NCI-H1417 treated with DMSO at 0.1 percent for 48 hours (cell line): ENCODE measurements at places on chromosomes 3 and 15.

DNA sequence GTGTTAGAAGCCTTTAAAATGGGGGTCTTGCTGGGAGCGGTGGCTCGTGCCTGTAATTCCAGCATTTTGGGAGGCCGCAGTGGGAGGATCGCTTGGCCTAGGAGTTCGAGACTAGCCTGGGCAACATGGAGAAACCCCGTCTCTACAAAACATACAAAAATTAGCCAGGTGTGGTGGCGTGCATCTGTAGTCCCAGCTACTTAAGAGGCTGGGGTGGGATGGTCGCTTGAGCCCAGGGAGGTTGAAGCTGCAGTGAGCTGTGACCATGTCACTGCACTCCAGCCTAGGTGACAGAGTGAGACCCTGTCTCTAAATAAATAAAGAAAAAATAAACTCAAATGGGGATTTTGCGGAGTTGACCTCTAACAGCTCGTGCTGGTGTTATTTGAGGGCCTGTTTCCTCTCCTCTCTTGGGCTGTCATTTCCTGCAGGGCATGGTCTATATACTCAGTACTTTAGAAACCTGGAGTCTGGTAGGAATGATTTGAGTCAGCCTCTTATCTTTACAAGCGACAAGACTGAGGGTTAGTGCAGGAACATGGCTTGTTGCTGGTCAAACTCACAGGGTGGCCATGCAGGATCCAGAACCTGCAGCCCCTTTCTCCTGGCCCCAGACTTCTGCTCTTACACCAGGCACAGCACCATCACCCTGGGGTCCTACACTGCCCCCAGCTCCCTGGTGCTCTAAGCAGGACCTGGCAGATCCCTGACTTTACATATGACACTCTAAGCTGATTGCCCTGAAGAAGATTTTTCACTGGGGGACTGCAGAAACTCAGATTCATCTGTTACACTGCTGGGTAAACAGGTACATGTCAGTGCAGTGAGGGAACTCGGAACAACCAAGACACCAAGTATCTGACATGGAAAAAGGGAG, 15.1 kb downstream of the EHD4 start:
- no peak for DNase-seq

DNA sequence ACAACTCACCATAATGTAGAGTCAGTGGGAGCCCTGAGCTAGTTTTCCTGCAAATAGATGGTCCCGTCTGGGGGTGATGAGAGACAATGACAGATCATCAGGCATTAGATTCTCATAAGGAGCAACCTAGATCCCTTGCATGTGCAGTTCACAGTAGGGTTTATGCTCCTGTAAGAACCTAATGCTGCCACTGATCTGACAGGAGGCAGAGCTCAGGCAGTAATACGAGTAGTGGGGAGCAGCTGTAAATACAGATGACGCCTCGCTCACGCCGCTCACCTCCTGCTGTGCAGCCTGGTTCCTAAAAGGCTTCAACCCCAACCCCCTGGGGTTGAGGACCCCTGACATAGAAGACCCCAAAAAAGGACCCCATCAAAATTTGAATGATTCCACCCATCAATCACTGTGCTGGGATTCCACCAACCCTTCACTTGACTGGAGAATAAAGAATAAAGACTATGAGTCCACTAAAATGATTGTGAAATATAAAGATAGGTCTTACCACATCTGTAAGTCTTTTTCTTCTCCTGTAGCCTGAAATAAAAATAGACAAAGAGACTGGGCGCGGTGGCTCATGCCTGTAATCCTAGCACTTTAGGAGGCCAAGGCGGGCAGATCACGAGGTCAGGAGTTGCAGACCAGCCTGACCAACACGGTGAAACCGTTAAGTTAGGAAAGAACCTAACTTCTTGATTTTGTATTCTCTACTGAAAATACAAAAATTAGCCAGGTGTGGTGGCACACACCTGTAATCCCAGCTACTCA, 9.9 kb upstream of the UBL7 start:
- DNase-seq, result no peak

- DNase-seq, result no peak
Measured at GRCh38 chr15:40263024-40263754, 19.7 kb downstream of the ANKRD63 start.

DNA sequence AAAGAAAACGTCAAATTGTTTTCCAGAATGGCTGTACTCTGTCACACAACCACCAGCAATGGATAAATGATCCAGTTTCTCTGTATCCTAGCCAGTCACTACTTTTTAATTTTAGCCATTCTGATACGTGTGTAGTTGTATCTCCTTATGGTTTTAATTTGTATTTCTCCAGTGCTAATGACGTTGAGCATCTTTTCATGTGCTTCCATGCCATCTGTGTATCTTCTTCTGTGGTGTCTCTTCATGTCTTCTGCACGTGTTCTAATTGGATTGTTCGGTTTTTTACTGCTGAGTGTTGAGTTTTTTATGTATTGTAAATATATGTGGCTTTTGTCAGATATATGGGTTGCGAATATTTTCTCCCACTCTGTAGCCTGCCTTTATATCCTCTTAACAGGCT, 81.9 kb downstream of the SUMF1 start:
- no peak for DNase-seq

DNA sequence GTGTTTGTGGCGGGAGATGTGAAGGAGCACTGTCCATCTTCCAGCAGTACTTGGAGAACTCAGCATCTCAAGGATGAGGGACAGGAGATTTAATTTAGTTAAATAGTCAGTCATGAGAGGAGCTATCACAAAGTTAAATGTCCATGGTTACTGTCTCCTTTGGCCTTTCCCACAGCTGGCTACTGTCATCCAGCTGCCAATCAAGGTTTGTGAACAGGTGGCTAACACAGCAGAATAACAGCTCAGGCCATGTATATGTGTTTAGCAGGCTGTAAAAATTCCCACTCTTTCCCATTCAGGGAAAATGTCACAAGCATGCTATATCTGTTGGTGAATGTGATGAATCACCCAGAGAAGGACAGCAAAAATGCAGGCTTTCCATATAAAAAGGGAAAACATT, 120.5 kb downstream of the TMEM108 start:
- DNase-seq, result no peak
